ENCODE measurements at places on chromosomes 4 and X.

GRCh38 chr4:181601103-181601502 is 642.1 kb upstream of the TENM3 start:
- DNase-seq: no peak

- no peak for DNase-seq
Measured at GRCh38 chrX:69216911-69217310, 51.7 kb upstream of the PJA1 start.

GRCh38 chr4:86249074-86249473 is 110.8 kb downstream of the MAPK10 start:
- no peak for DNase-seq

- no peak for DNase-seq
Measured at GRCh38 chr4:178970433-178971140, 1528.3 kb upstream of the AGA start.

- no peak for DNase-seq
Measured at GRCh38 chr4:116328261-116328860, 757.0 kb downstream of the TRAM1L1 start.

DNA sequence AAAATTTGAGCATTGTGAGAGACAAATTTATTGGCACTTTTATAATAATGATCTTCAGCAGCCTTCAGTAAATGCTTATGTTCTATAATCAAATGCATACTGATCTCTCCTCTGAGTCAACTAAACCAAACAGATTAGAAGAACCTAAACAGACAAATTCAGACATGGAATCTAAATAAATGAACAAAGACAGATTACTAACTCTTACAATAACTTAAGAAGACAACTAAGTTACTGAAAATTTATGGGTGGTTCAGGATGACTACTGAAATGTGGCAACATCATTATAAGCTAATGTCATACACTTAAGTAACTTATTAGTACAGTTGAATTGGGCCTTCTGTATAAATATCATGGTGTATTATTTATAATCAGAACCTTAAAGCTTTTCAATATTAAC is 127.3 kb downstream of the NEK1 start:
- no peak for DNase-seq

- no peak for DNase-seq
Measured at GRCh38 chrX:17591741-17592110, 145.6 kb upstream of the SCML1 start.

DNA sequence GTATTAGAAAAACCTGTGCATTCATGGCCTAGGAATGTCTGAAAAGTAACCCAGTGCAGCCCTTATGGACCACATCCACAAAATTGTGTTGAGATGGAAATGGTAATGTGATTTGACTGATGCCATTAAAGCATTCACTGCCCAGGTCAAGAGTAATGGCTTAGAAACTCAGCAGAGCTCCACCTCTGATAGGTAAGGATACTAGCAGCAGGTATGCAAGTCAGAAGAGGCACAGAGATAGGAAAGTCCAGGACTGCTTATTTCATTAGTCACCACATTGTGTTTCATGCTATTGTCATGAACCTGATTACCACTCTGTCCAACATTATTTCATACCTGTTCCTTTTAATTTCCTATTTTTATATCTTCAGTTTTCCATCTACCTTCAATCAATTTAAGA is 2042.2 kb downstream of the ARAP2 start:
- no peak for DNase-seq

GRCh38 chrX:111869639-111870034 is 6.3 kb upstream of the TRPC5OS start:
- no peak for DNase-seq

DNA sequence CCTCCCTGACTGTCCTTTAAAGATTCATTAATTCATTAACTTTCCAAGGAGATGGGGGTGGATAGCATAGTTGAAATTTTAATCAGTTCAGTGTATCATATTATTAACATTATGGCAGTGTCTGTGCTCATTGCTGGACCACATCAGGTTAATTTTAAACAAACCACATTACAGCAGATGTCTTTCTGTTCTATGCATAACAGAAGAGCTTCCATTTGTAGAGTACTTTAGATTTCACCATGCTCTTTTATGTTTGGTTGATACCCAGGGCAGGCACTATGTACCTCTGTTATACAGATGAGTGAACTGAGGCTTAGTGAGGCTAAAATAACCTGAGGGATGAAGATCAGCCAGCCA is 41.1 kb downstream of the AFF2 start:
- no peak for DNase-seq

- no peak for DNase-seq
Measured at GRCh38 chrX:97050392-97050791, 166.7 kb downstream of the RPA4 start.

DNA sequence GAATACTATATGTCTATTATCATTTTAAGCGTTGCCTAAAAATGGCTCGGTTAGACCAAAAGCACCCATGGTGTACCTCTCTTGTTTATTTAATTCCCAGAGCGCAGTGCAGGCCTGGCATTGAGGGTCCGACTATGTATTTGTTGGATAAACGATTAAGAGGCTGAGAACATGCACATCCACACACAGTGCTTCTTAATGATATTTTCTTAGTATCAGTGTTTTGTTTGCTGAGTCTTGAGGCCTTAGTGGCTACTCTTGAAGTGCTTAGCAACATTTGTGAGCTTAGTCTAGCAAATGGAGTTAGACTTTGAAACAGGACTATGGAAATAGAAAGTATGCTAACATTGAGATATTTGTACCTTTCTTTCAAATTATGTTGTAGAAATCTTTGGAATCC is 43.7 kb downstream of the CDS1 start:
- no peak for DNase-seq

GRCh38 chrX:131068945-131069719 is 11.0 kb downstream of the ARHGAP36 start:
- DNase-seq: no peak

GRCh38 chrX:18490806-18491555 is 65.6 kb downstream of the CDKL5 start:
- no peak for DNase-seq

DNA sequence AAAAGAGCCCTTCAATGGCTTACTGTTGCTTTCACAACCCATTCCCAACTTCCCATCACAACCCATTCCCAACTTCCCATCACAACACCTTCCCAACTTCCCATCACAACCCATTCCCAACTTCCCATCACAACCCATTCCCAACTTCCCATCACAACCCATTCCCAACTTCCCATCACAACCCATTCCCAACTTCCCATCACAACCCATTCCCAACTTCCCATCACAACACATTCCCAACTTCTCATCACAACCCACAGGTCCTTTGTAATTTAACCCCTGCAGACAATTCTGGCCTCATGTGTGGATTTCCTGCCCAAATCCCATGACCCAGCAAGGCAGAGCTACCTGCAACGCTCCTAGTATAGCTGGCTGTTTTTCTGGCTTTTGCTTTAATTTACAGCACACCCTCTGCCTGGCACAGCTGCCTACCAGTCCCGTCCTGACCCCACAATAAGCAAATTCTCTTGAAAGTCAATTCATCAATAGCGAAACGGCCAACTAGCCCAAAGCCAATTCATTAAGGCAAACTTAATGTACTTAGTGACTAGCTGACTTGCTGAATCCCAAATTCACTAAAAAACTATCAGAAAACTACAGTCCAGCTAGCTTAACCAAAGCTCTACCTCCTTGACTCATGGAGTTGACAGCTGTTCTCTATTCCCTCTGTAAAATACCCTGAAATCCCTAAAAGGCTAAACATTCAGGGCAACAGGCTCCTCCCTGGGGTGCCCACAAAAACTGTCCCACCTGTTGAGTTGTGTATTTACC is 75.6 kb downstream of the AFAP1 start:
- DNase-seq: no peak

GRCh38 chr4:152900395-152900794 is 35.7 kb upstream of the FHDC1 start:
- no peak for DNase-seq

DNA sequence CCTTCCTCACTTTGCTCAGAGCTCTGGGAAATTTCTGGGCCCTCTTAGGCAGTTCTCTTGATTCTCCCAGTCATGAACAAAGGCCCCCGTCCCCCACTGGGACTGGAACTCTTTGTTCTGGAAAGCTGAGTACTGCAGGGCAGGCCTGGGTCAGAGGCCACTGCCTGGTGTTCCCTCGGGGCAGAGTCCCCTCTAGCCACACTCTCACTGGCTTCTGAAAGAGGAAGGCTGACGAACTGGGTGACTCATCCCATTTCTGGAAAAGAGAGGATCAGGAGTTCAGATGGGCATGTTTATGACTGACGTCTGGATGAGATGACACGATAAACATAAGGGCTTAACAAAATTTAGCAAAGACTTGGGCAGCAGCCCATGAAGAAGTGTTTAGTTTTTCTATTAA is 47.7 kb downstream of the DDX3X start:
- no peak for DNase-seq

- DNase-seq: no peak
Measured at GRCh38 chrX:149370097-149370496, 135.0 kb downstream of the IDS start.

DNA sequence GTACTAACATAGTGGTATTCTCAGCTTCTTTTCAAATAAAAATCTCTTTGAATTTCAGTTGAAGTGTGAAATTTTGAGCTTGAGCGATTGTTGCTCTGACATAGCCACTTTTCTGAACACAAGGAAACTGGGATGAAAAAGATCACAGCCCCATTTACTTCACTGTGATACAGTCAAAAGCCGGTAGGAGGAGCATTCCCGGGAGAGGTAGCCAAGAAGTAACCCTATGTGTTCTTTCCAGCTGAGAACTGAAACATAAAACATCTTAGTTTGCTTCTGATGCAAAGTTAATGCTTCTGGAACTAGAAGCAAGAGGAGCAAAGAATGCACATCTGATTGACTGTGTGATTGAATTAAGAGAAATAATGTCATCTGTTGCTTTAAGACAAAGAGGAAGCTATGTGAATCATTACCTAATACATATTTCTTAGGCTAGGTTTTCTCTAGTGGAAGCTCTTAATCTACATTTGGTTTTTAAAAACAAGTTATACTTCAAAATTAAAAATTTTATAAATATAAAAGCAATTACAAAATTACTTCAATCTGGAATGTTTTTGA is 88.3 kb upstream of the UNC5C start:
- no peak for DNase-seq
